Activated T-helper 1 cell treated with anti-CD3 and anti-CD28 coated beads, Interleukin-2, amount 50 U/mL, for 16 hours (primary cell): ENCODE measurements at places on chromosomes 5 and 9.

- DNase-seq = no peak
Measured at GRCh38 chr9:137272241-137273094, 5.1 kb upstream of the TOR4A start.

GRCh38 chr9:110050925-110051355 is 157.0 kb downstream of the C9orf152 start:
- no peak for DNase-seq

DNA sequence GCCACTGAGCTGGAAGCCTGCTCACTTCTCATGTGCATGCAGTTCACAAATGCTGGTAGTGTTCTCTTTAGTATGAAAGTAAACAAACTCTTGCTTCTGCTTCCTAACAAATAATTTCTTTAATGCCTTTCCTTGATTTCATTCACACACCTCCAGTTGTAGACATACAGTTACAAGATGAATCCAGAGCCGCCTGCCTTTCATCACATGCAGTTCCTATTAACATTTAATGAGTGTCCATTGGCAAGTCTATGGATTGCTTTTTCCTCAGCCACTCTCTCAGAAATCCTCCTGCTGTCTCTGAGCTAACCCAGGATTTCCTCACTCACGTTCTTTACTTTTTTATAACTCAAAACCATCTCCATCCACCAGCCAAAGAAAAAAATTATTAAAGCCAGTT is 408.6 kb downstream of the BNC2 start:
- no peak for DNase-seq

GRCh38 chr9:89923961-89924504 is 319.2 kb downstream of the GADD45G start:
- DNase-seq = no peak

- no peak for DNase-seq
Measured at GRCh38 chr5:122967085-122967484, 69.4 kb downstream of the PPIC start.

DNA sequence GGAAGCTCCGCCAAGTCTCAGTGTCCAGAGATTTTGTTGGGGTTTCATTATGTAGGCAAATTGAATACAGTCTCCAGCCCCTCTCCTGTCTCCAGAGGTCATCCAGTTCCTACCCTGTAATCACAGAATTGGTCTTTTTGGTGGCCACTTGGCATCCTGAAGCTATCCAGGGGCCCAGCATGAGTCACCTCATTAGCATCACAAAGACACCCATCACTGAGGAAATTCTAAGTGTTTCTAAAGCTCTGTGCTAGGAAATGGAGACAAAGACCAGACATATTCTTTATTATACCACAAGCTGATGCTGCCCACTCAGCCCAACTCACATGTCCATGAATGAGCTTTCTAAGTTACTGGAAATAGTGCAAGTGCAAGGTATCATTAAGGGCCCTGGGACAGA is 229.9 kb downstream of the DOCK8 start:
- no peak for DNase-seq

- no peak for DNase-seq
Measured at GRCh38 chr5:110879675-110880074, 140.9 kb downstream of the SLC25A46 start.

- no peak for DNase-seq
Measured at GRCh38 chr9:35172878-35173277, 11.1 kb downstream of the UNC13B start.

DNA sequence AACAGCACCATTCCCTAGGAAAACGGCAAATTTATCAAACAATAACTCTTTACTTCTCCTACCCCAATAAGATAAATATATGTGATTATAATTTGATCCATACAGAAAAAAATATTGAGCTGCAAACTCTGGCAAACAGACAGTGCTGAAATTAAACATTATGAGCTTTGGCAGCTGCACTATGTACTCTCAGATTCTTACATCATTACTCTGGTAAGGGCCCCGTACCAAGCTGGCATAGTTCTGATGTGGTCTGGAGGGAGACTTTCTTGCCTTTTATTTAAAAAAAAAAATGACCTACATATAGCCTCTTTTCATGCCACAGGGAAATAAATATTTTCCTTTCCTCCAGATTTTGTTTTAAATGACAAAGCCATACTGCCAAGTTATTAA is 95.0 kb downstream of the NR6A1 start:
- DNase-seq = no peak

DNA sequence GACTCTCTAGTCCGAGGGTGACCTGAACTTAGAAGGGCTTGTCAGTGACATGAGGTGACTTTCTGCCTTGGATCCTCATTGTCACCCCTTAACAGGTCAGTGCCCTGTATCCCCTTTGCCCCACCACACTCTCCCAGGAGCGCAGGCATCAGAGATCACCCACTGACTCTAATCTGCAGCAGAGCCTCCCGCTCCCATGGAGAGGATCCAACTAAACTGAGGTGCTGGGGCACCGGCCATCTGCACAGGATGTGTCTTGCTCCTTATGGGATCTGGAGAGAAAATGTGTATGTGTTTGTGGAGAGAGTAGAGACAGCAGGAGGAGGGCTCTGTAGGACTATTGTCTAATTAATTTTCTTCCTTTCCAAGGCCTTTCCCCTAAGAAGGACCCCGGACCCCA is 213.7 kb downstream of the ROR2 start:
- DNase-seq = no peak

GRCh38 chr5:143347698-143348344 is 55.7 kb downstream of the NR3C1 start:
- DNase-seq = no peak

- no peak for DNase-seq
Measured at GRCh38 chr5:97118261-97119006, 24.0 kb downstream of the LIX1 start.

DNA sequence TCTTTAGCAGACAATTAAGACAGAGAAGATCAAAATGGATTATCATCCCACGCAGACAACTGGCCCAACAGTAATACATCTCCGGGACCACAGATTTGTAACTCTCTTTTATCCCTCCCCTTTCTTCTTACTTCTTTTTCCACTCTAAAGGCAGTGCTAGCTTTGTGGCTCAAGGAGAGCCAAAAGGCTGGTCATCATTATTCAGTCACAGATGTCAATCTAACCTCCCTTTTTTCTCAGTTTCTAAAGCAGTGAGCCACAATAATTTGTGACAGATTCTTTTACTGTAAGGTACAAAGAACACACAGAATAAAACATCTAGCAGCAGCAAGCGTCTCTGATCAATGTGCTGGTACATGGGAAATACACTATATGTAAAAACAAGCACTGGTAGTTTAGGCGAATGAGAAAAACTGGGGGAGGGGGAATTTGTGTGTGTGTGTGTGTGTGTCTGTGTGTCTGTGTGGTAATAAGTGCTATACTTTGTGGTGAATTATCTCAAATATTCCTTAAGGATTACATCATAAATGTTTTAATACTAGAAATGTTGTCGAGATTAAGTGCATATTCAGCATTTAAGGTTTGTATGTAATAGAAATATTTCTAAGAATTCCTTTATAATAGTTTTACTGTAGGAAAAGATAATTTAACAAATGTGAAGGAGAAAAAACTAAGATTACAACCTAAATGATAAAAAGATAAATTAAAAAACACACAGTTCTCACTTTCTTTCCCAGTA is 140.2 kb downstream of the DENND1A start:
- no peak for DNase-seq

DNA sequence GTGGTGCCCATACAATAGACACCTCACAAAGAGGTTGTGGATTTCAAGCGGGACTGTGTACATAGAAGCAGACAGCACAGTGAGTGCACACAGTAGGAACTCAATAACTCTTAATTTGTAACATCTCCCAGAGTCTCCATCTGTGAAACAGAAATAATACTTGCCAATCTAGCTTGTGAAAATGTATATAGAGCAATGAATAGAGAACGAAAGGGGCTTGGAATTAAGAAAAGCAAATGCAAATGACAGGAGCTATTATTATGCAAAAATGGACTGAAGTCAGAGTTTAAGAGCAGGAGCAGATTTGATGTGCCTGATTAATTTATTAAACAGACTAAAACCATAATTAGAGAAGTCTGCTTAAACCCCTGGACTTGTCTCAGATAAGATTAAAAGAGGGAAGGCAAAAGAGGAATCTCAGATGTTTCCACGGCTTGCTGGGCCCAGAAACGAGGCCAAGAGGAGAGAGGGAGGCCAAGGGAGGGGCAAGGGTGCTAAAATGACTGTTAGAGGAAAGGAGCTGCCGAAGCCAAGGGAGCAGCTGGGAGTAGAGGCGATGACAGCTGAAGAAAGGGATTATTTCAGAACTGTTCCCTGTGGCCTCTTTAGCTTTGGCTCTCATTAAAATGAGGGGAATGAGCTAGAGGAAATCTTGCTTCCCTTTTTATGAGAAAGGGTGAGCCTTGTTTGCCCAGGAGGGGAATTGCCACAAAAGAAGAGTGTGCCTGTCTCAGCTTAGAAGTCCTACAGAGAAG is 72.1 kb downstream of the FEM1C start:
- no peak for DNase-seq

GRCh38 chr5:134177369-134178095 is 782 bp upstream of the SKP1 start:
- DNase-seq = no peak

DNA sequence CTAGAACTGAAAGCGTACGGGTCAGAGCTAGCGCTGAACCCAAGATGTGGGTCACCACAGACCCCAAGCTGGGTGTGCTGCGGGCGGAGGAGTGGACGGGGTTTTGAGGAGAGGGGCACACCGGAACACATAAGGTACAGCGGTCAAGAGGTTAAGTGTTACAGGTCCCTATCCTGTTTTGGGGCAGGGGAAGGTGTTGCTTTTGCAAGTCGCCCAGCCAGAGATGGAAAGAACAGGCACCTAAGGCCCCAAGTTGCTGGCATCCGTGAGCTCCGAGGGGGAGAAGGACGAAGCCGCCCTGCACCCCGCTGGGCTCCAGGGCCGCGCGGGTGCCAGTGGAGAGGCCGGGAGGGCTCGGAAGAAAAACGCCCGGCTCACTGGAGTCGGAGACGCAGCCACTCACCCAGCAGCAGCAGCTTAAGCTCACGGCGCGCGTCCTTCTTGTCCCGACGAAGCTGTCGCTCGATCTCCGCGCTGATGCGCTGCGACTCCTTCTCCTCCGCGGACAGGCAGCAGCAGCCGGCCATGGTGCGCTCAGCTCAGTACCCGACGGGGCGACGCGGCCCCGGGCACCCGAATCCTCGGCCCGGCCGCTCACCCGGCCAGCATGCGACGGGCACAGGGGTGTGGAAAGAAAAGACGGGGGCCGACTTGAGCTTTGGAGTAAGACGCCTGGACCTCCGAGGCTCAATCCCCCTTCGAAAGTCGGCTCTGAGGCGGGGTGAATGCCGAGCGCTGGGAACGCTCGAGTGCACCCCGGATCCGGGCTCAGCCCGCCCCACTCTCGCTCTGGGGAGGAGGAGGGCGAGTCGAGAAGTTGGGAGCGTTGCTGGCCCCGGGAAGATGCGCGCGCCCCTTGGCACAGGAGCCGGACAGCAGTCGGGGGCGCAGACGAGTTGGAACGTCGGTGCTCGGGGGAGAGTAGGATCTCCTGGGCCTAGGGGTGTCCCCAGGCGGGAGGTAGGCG is 572 bp downstream of the GNA14 start:
- no peak for DNase-seq

DNA sequence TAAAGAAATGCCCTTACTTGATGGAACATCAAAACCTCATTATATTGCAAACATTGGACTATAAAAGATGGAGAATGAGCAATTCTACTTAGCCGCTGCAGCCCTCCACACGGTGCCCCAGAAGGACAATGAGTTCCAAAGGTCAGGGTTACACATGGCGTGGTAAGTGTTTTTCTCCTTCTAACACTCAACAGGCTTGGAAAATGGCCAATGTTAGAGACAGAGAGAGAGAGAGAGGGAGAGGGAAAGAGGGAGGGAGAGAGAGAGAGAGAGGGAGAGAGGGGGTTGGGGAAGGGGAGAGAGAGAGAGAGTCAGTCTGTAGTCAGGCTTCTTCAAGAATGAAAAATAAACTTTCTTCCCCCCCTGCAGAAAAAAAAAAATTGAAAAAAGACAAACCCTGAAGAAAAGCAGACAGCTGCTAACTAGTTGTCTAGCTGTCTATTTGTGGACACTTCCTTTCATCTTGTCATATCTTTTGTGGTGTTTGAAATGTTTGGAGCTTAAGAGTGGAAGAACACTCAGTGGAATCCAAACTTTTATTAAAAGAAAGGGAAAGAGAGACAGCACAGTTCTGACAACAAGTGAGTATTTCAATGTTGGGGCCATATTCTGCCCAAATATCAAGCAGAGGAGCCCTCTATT is 324.8 kb downstream of the TMEM38B start:
- no peak for DNase-seq

- DNase-seq = no peak
Measured at GRCh38 chr9:36877239-36877638, 156.8 kb downstream of the PAX5 start.

GRCh38 chr5:10600626-10601245 is 36.9 kb downstream of the ANKRD33B start:
- no peak for DNase-seq

- peak; percentile 62 for DNase-seq
Measured at GRCh38 chr9:32579706-32580331, 6.9 kb upstream of the NDUFB6 start.

- DNase-seq = no peak
Measured at GRCh38 chr5:82387819-82388166, 109.6 kb upstream of the RPS23 start.

DNA sequence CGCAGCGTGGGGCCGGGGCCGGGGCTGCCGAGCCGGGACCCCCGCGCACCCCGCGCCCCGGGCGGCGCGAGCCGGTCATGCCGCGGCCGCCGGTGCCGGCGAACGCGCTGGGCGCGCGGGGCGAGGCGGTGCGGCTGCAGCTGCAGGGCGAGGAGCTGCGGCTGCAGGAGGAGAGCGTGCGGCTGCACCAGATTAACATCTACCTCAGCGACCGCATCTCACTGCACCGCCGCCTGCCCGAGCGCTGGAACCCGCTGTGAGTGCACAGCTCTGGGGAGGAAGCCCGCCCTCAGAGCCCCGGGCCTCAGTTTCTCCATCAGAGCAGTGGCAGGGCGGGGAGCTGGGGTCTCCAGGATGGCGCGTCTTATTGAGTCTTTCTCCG is 335 bp downstream of the GALNT12 start:
- no peak for DNase-seq
